ENCODE measurements at places on chromosomes 5 and 9.

DNA sequence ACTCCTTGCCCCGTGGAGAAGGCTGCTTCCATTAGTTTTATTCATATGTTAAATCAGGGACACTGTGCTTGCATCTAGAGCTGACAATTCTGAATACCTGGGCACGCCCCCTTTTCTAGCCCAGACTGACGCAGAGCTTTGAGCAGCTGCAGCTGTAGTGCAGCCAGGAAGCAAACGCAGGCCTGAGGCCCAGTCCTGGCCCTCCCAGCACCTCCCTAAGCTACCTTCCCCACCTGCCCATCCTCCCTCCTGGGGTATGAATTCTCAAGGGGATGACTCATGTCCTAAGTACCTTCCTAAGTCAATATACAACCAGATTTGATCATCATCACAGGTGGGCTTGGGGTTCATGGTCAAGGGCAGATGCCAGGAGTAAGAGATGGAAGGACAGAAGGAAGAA is 3.5 kb downstream of the PHF19 start:
- no peak for DNase-seq

- DNase-seq, result peak; percentile 11
These were observed 91.1 kb upstream of the TBCA start for GRCh38 chr5:77867194-77867691.

- DNase-seq, result no peak
These were observed 36.1 kb downstream of the YIPF5 start for GRCh38 chr5:144134194-144134826.

DNA sequence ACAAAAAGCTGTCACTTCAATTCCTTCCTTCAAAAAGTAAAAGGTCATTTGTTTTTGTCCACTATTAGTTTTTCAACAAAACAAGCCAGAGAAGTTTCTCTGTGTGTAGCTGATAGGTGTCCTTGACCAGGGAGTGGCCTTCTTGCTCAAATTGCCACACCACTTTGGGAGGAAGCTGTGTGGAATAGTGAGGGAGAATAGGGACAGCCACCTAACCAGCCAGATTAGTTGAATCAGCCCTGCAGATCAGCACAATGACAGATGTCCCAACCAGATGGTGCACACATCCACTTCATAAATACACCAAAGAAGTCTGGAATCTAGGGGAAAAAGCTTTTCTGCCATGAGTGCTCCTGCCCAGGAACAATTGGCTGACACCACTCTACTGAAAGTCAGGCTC is 37.2 kb downstream of the NREP start:
- no peak for DNase-seq

DNA sequence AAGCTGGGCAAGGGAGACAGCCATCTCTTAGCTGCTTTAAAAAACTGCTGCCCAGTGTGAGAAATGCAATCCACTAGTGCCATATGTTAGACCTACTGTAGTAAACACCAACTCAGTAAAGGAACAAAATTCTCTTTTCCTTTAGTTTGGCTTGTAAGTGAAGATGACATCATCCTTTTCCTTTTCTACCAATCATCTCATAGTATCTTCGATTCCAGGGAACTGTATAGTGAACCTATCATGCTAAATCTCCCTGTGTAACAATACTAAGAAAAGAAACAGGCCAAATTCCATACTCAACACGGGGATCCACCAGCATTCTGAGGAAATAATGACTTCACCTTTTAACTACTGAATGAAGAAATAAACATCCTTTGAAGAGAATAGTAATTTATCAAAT is 100.1 kb downstream of the RAPGEF6 start:
- no peak for DNase-seq
